ENCODE measurements at places on chromosomes 1 and 21.

DNA sequence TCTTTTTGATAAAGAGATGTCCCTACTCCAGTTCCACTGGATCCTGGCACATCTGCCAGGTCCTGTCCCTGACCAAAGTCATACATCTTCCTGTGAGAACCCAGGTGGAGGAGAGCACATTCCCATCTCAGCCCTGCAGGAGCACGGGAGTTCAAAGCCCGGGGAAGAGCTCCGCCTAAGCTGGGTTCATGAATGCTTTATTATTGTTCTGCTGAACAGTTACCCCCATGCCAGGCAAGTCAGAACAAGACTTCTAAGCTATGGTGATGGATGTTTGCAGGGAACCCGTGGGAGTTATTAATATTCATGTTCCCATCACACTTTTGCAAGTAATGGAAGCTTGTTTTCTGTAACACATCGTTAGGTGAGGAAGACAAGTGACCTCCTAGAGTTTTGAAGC is 62.9 kb downstream of the SEC16B start:
- no peak for ATAC-seq

GRCh38 chr21:15058854-15059263 is 5.9 kb downstream of the NRIP1 start:
- no peak for ATAC-seq

DNA sequence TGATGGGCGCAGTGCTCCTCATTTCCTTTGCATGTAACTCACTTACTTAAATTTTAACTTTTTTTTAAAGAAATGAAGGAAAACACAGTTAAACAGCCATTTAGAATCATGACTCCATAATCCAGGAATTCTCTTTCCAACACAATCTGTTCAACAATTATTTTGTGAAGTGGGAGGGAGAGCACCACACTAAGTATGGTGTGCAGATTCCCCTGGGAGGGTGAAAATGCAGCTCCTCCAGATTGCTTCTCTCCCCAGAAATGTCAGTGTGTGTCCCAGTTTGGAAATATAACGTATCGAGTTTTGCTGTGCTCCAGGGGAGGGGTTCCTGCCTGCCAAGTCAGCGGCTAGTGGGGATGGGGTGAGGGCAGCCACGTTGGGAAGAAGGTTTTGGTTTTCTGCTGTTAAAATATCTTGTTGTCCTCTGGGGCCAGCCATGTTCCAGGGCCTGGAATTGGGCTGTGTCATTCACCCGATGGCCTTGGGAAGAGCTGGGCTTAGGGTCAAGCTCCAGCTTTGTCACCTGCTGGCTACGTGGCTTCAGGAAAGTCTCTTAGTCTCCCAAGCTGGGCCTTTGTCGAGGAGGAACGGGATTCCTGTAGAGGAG is 17.3 kb upstream of the DISP3 start:
- no peak for ATAC-seq

DNA sequence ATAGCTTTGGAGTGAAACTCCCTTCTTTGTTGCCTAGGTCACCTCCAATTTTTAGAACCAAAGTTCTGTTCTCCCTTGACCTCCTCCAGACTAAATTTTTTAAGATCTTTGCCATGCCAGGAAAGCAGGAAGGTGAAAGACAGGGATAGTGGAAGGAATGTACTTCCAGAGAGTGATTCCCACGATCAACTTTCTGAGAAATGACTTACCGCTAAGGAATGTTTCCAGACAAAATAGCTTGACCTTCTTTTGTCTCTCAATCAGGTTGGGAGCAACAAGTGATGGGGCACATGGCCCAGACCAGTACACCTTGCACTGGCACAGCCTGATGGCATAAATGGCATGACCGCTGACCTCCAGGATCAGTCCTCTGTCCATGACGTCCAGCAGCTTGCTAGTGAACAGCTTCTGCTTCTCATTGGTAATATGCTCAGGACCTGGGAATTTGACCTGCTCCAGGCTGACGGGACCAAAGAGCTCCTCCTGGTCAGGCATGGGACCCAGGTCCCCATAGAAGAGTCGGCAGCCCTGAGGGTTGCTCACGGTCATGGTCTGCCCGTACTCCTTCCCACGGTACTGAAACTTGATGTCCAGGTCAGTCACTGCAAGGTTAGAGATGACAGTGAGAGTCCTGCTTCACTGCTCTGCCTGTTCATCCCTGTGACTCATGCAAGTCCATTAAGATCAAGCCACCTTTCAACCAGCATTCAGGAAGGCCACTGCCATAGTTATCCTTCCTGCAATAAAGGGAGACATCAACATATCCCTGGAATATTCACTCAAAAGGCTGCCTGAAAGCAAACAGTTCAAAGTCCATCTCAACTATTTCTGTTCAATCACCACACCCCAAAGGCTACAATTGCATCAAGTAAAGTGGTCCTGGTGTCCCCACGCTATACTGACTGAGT is 6.2 kb upstream of the C1orf74 start:
- peak; percentile 61 for ATAC-seq

DNA sequence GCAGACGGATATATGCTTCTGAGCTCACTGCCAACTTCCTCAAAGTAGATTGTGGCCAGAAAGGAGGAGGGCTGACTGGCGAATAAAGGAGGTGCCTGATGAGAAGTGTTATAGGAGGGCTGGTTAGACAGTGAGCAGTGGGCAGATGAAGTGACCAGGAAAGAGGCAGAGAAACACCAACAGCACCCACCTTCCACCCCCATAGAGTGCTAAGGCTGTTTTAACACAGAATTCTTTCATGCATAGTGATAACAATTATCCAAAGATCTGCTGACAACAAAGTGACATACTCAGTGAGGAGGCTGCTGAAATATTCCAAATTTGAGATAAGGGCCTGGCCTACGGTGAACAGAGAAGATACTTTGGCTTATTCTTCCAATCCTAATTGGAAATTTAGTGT is 21.2 kb upstream of the MTR start:
- no peak for ATAC-seq

DNA sequence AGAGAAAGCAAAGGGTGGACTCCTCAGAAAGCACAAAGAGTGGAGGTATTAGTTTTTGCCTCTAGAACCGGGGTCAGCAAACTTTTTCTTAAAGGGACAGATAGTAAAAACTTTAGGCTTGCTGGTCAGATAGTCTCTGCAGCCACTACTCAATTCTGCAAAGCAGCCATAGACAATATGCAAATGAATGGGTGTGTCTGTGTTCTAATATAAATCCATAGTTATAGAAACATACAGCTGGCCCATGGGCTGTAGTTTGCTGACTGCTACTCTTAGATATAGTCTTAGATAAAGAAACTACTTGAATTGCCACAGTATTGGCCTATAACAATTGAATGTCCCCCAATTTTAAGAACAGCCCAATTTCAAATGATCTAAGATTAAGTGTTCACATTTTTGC is 101.6 kb upstream of the CACHD1 start:
- no peak for ATAC-seq

- peak; percentile 80 for ATAC-seq
Measured at GRCh38 chr21:38645282-38645681, 147.0 kb upstream of the ERG start.

- ATAC-seq, result no peak
Measured at GRCh38 chr1:164618202-164618564, 59.2 kb downstream of the PBX1 start.

DNA sequence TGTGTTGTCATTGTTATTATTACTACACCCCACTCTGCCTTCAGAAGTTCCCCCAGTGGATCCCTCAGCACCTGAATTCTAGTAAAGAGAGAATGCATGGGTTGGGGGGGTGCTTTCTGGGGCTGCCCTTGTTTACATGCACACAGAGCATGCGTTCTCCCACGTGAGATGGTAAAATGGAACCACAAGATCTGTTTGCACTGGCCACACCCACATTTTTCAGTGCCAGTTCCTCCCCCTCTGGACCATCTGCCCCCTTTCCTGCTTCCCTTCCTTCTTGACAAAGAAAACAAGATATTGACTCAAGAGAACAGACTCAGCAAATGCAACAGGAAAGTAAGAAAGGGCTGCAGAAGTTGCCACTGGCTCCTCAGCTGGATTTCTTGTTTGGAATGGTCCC is 8.9 kb downstream of the SLC6A17 start:
- no peak for ATAC-seq

Measured in SK-N-SH treated with all-trans-retinoic acid at 6 μM for 48 hours (cell line).